ENCODE measurements at places on chromosomes 13 and 19. TPM values are rescaled to one million over a fixed set of nuclear protein-coding genes. Genes with fewer than 3 reads are reported as not detected.

The NLRP7 gene
- polyA plus RNA-seq, result not detected

The ZNF471 gene
- 39.1 TPM for polyA plus RNA-seq

The KCNK6 gene
- 3.7 TPM for polyA plus RNA-seq

The CYP4F12 gene
- 1.1 TPM for polyA plus RNA-seq

The PSPN gene
- polyA plus RNA-seq, result 2.4 TPM

The TMEM59L gene
- 2.5 TPM for polyA plus RNA-seq

The ERICH4 gene
- 6.3 TPM for polyA plus RNA-seq

The MYO9B gene
- 64.1 TPM for polyA plus RNA-seq

The FCGBP gene
- 5.8 TPM for polyA plus RNA-seq

The PSG11 gene
- polyA plus RNA-seq, result not detected

The VRK3 gene
- polyA plus RNA-seq, result 48.2 TPM

The DAND5 gene
- polyA plus RNA-seq, result 0.18 TPM

The ZNF160 gene
- polyA plus RNA-seq, result 85.2 TPM

The CACTIN gene
- 23.2 TPM for polyA plus RNA-seq

The CYP2F1 gene
- 0.28 TPM for polyA plus RNA-seq

The TNNT1 gene
- polyA plus RNA-seq, result 3.8 TPM

The SERPINE3 gene
- 0.95 TPM for polyA plus RNA-seq

The PSG5 gene
- polyA plus RNA-seq, result 0.12 TPM

- no peak for DNase-seq
Observed at GRCh38 chr19:47542030-47542475, 27.2 kb upstream of the NAPA start.

- DNase-seq, result peak; percentile 19
Observed at GRCh38 chr19:49983645-49984229, 22.8 kb upstream of the SIGLEC11 start.

DNA sequence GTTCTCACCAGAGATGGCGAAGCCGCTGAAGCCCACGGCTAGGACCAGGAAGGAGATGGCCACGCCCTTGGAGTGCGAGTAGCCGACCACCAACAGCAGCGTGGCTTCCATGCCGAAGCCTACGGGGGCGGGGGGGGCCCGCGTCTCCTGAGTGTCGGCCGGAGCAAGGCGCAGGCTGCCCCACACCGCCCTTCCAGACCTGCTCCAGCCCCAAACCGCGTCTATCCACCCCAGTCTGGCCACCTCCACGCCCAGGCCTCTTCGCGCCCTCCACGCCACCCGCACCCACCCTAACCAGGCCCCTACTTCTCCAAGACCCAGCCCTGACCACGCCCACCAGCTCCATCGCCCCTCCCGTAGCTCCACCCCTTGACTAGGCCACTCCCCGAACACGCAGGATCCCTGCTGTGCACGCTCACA is 6.2 kb downstream of the GFY start:
- DNase-seq, result no peak

GRCh38 chr19:6580313-6580712 is 10.6 kb downstream of the CD70 start:
- DNase-seq, result no peak

GRCh38 chr13:91362908-91363307 is 15.4 kb downstream of the MIR17HG start:
- no peak for DNase-seq

DNA sequence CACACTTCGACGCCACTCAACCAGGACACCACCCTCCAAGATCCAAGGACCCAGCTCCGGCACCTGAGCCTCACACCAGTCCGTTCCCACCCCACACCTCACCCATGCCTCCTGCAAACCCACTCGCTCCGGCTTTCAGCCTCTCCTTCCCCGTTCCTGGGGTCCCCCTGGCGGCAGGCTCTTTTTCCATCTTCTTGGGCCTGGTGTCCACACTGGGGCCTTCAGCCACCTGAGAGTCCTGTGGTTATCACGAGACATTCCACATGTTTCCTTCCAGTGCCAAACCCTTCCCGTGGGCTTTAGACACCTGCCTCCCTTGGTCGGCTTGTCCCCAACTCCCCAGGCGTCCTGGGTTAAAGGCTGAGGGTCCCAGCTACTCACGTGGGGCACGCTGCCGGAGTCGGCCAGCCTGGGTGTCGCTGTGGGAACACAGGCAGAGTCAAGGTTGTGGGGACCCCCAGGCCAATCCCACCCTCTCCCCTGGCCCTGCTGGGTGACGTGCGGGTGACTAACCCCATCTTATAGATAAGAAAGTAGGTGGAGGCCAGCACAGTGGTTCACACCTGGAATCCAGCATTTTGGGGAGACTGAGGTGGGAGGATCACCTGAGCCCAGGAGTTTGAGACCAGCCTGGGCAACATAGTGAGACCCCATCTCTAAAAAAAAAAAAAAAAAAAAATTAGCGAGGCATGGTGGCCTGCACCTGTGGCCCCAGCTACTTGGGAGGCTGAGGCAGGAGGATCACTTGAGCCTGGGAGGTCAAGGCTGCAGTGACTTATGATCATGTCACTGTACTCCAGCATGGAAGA is 1.9 kb downstream of the JSRP1 start:
- no peak for DNase-seq

DNA sequence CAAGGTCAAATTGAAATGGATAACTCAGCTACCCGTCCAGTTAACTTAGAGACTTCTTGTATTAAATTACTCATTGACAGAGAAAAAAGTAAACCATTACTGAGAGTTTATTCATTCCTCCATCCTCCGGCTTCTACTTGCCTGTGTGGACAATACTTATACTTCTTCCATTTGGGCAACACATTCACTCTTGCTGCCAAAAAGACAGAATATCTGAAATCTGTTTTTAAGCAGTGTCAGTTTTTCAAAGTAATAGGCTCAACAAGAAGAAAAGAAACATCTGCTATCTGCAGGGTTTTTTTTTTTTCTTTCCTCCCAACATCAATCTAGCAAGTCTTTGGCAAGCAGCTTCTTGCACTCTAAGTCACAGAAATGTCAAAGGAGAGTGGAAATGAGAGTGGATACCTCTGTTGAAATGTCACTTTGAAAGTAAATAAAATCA is 1142.8 kb downstream of the PCDH9 start:
- peak; percentile 42 for DNase-seq

DNA sequence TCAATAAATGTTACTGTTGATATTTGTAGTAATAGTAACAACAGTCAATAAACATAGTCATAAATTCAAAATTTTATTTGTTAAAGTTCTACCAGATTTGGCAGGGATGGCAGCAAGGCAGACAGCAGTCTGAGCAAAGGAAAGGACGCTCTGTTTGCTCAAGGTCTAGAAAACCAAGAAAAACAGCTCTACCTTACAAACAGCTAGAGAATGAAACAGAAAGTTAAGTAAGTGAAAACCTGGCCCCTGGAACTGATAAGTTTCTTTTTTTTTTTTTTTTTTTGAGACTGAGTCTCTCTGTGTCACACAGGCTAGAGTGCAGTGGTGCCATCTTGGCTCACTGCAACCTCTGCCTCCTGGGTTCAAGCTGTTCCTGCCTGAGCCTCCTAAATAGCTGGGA is 27.9 kb downstream of the ENOX1 start:
- no peak for DNase-seq

DNA sequence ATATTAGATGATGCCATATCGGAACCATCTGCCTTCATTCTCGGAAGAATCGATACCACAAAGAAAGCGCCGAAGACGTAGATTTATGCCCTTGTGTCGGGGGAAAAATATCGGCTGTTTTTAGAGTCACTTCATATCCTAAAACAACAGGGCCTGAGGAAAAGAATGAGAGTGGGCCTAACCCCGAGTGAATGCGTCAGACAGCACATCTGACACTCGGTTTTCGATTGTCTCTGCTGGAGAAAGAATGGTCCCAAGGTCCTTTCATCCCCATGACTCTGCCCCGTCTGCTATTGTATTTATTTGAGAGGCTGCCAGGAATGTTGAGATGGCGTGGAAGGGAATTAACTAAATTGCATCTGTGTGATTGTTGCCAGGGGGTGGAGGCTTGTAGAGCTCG is 46.1 kb downstream of the CHST8 start:
- no peak for DNase-seq

DNA sequence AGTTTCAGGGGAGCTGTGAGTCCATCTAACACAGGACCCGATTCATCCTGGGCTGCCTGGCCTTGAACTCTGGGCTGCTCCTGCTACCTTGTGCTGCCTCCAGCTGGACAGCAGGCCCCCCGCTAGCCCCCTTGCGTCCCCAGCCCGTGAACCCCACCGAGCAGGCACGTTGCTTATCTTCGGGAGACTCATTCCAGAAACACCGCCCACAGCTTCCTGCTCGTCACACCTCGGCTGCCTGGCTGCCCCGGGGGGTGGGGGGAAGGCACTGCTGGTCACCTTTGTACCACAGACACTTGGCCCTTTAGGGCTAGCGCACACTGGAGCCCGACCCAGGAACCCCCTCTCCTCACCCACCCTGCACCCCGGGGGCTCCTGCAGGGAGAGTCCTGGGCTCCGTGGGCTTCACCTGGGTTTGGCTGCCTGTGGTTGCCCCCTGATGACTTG is 48.1 kb downstream of the CRTC1 start:
- no peak for DNase-seq

- peak; percentile 31 for DNase-seq
Observed at GRCh38 chr13:39272994-39273393, 234.7 kb downstream of the NHLRC3 start.

- DNase-seq, result peak; percentile 57
Observed at GRCh38 chr13:33017323-33017929, 1.2 kb downstream of the KL start.

- no peak for DNase-seq
Observed at GRCh38 chr13:99153219-99153618, 47.4 kb upstream of the UBAC2 start.

DNA sequence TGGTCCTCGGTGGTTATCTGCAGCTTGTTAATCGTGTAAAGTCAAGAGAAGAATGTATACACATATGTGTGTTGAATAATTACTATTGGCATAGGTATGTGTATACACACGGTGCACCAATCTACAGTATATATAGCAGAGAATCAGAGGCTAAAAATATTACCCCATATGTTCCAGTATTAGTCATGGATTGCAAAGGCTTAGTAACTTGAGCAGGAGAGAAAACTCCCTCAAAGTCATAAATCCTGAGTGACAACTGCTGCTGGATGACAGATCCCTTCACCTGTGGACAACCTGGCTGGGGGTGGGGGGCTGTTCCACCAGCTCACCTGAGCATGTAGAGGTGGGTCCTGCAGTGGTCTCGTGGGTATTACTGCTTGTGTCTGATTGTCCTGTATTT is 185.0 kb downstream of the ZNF536 start:
- no peak for DNase-seq

DNA sequence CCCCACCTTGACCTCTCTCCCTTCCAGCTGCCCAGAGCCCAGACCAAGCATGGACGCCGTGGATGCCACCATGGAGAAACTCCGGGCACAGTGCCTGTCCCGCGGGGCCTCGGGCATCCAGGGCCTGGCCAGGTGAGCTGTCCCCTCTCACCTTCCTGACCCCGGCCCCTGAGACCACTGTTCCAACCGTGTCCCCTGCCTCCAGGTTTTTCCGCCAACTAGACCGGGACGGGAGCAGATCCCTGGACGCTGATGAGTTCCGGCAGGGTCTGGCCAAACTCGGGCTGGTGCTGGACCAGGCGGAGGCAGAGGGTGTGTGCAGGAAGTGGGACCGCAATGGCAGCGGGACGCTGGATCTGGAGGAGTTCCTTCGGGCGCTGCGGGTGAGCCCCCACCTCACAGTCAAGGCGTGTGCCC is 312 bp downstream of the CAPS start:
- DNase-seq, result no peak

DNA sequence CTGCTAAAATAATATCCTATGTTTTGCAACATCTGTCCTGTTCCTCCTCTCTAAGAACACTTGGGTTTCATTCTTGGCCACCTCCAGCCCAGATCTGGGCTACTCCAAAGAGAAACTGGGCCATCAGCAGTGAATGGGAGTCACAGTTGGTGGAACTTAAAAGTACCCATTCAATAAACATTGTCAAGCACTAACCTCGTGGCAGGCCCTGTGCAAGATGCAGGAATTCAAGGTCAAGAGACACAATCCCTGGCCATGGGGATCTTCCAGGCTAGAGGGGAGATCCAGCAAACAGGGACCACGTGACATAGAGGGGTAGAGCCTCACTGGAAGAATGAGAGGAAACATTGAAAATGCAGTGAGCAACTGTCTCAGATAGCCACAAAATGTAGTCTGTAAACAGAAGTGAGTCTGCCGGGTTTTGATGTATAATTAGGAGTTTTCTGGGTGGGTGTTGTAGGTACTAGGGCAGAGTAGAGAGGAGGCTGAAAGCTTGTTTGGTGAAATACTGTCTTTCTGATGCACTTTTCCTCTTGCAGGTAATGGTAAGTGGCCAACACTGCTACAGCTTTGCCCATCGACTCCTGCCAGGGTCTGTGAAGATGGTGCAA is 14.8 kb upstream of the EID2 start:
- no peak for DNase-seq

- DNase-seq, result no peak
Observed at GRCh38 chr13:106350208-106350607, 185.3 kb downstream of the EFNB2 start.

DNA sequence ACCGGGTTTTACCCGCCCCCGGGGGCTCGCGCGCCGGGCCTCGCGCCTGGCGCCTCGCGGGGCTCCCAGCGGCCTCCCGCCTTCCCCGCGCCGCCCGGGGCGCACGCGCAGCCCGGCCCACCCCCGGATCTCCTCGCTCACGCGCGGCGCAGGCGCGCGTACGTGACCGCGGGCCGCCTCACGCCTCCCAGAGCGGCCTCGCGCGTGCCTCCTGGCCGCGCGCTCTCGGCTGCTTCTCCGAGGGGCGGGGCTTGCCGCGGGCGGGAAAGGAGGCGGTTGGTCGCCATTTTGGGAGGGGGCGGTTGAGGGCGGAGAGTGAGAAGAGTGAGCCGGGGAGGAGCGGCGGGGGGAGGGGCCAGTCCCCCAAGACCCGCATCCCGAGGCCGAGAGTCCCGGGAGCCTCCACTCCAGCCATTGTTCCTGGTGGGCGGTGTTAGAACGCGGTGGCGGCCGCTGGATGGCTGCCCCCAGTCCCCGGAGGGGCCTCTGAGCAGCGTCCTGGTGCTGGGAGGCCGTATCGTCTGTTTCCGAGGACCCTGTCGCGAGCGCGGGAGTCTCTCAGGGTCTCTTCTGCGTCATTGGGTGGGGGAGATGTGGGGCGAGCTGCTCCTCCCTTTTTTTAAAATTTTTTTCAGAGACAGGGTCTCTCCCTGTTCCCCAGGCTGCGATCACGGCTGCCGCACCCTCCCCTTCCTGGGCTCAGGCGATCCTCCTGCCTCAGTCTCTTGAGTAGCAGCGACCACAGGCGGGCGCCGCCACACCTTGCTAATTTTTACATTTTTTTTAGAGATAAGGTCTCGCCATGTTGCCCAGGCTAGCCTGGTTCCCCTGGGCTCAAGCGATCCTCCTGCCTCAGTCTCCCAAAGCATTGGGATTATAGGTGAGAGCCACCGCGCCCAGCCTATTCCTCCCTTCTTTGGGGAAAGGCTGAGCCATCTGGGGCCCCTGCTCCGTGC is at the start of gene ZNF541:
TSS of gene ZNF541 (minus strand) at position 78 of the 956 bp plus-strand sequence. CDS start 17,292 bp downstream, outside the sequence.
- peak; percentile 50 for DNase-seq

GRCh38 chr13:97432917-97433726 is 847 bp upstream of the RAP2A start:
- DNase-seq, result peak; percentile 99

GRCh38 chr13:23957981-23958380 is 60.7 kb upstream of the C1QTNF9B start:
- no peak for DNase-seq

GRCh38 chr13:95335667-95336066 is 34.4 kb upstream of the ABCC4 start:
- no peak for DNase-seq

GRCh38 chr19:17159466-17160393 is 55.4 kb upstream of the USE1 start:
- DNase-seq, result no peak

Data from left kidney (tissue), 8 donors.